Neural crest cell (in vitro differentiated cells): ENCODE measurements at places on chromosomes 16 and 17.
A peak's percentile ranks its signal among the peaks of the same experiment; 100 is the strongest.

DNA sequence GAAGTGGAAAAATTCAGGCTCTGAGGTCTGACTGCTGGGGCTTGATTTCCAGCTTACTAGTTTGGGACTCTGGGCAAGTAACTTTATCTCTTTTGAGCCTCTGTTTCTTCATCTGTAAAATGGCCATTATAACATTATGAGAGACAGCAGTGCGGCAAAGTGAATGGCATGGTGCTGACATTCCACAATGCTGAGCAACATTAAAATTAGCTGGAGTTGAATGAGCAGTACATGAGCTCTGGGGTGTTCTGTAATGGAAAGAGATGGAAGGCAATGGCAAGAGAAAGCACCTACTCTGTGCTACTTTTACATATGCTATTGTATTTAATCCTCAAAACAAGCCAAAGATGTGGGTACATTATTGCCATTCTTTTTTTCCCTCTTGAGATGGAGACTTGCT lies 535.7 kb upstream of the CDH11 start:
- no peak for DNase-seq

GRCh38 chr17:38870259-38871165 lies 654 bp downstream of the LASP1 start:
- DNase-seq = peak; percentile 40

GRCh38 chr16:11395008-11395948 lies 50.0 kb downstream of the RMI2 start:
- DNase-seq = no peak

DNA sequence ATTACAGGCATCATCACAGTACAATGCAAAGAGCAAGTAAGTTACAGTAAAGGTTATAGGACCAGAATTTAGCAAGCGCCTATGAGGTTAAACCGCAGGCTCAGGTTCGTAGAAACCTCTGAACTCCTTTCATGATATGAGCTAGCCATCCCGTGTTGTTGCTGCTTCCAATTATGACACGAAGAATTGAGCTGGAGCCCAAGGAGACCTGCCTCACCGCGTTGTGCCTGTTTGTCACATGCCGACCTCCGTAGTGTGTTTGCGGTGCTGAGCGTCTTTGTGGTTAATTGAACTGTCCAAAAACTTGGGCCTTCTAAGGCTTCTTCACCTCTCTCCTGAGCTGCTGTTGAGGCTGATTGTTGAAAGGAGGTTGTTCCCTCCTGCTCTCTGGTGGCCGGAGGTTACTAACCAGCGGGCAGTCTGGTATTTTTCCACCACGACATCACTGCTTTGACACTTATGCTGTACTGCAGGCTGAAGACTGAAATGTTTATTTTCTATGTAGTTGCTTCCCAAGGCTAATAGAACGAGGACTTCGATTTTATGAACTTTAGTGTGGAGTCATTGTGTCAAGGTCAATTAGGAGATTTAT lies 67.5 kb downstream of the SEC14L1 start:
- DNase-seq = no peak

DNA sequence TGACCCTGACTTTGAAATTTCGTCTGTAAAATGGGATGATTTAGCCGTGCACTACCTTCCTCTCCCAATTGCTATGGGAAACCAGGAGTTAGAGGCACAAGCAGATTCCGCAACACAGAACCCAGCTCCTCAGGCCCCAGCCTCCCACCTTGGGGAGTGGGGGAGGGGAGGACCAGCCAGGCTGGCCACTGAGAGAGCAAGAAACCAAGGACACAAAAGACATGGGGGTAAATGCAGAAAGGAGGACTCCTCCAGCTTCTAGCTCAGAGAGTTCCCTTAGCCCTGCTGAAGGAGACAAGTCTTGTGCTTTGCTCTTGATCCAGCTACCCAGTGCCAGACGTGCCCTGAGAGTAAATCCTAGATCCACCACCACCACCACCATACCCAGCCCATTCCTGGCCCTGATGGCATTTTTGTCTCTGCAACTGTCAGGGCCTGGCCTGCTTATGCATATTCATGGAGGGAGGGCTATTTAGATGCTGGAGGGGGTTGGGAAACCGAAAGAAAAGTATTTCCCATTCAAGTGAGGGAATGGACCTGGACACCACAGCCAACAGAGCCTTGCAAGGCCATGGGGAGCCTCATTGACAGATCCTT lies 25.9 kb downstream of the PITPNM3 start:
- no peak for DNase-seq

DNA sequence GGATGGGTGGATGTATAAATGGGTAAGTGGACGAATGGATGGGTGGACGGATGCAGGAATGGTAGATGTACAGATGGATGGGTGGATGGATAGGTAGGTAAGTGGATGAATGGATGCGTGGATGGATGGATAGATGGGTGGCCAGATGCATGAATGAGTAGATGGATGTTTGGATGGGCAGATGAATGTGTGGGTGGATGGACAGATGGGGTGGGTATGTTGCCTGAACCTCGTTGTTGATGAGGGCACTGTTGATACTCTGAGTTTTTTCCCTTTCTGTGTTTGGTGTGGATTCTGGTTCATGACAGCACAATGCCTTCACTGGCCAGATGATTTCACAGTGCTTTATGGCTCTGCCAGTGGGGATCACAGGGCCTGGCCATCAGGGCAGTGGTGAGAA lies 208.3 kb downstream of the NPIPB11 start:
- DNase-seq = no peak

DNA sequence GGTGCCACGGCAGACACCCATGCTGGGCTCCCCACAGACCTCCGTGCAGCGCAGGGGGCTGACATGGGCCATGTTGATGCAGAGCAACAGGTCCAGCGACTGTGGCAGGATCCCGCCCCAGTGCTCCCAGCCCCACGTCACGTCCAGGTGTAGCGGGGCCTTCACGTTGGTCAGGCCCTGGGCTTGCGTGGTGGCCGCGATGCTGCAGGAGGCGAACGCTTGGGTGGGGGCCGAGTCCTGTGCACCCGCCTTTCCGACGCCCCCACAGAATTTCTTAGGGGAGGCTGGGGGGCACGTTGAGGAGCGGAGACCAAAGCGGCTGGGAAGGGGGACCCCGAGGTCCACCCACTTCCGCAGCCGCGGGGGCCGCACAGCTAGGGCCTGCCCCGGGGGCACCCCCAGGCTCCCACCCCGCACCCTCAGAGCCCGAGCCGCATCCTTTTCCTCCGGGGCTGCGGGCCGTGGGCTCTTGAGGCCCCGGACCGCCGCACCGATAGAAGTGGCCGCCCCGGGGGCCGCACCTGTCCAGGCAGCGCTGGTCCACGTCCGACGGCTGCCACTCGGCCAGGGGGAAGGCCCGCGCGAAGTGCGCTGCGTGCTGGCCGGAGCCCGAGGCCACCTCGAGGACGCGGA lies 416 bp downstream of the METTL26 start:
- no peak for DNase-seq

DNA sequence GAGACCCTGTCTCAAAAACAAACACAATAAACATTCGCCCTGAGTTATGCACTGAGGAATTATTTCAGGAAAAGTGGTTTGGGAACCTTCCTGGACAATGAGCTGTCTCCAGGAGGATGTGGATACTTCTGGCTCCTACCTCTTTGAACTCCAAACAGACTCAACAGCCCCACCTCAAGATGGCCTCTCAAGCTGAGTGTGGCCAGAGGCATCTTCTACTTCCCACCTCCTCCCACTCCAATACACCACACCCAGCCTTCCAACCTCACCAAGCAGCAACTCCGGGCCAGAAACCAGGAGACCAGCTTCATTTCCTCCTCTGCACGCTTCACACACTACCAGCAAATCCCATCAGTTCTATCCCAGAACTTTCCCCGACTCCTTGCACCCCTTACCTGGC lies 11.6 kb downstream of the HBQ1 start:
- no peak for DNase-seq

GRCh38 chr16:50889746-50890145 lies 147.9 kb downstream of the CYLD start:
- DNase-seq = no peak

DNA sequence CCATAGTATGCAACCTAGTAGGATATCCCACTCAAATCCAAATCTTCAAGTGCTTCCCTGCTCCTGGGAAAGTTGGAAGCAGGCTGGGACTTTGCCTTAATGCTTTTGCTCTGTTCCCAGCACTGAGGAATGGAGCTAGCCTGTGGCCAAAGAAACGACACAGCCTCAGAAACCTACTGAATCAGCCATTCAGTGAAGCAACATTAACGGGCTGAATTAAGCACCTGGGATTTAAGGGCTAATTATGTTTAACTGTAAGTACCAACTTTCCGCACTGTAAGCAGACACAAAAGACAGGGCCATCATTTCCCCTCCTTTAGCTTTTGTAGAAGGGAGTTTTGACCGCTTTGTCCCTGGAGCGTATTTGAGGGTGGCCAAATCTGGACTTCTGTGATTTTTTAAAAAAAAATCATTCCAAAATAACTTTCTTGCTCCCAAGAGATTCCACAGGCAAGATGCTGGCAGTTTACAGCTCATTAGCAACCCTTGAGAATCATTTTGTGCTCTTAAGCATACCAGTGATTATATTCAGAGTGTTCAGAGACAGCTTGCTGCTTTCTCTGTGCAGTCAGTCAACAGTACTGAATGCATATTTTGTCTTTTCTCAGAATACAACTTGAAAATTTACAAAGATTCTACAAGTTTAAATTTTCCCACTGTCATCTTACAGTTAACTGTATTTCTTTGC lies 17.6 kb upstream of the NOL11 start:
- DNase-seq = no peak

DNA sequence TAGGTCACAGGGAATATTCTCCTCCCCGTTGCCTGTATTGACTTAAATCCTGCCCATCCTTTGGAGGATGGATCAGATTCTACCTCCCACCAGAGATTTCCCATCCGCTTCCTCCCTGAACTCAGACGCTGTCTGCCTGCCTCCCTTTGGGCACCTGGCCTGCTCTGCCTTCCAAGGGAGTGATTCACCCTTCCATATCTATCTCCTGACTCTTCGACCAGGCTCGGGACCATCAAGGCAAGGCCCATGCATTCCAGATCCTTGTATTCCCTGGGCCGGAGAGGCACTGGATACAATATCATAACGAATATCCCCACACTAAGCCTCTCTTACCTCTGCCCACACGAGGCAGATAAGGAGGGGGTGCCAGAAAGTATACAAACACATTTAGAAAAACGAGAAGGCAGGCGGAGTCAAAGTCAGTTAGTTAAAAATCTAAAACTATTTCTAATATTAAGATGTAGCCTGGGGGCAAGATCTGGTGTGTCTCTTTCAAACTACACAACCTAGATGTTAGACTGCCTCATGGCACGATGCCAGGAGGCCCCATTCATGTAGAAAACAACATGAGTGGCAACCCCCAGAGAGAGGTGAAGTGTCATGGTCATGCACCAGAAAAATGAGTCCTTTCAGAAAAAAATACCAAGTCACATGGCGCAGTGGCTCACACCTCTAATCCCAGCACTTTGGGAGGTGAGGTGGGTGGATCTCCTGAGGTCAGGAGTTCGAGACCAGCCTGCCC lies 9.2 kb downstream of the PMP22 start:
- no peak for DNase-seq

DNA sequence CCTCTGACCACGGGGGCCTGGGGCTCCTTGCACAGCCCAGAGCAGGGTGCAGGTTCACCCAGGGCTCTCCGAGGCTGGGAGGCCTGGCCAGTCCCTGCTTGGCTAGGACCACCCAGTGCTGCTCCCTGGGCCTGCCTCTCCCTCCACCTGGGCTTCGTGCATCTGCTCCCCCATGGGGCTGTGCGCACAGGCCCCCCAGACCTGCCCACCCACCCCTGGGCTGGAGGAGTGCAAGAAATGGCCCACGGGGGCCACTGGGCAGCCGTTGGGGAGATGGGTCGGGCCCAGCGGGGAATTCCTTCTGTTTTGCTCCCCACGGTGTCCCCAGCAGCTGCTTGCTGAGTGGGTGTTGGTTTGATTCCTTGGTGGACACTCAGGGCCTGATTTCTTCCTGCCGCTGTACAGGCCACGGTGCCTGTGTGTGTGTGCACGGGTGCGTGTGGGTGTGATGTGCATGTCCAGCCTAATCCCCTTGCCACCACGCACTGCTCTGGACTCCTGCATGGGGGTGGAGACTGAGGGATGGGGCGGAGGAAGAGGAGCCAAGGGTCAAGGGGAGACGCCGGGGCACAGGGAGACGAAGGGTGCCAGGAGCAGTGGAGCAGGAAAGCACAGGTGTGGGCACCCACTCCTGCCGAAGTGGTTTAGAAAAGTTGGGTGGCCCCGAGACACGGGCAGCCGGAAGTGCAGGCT lies 8.5 kb downstream of the PRSS27 start:
- DNase-seq = no peak

DNA sequence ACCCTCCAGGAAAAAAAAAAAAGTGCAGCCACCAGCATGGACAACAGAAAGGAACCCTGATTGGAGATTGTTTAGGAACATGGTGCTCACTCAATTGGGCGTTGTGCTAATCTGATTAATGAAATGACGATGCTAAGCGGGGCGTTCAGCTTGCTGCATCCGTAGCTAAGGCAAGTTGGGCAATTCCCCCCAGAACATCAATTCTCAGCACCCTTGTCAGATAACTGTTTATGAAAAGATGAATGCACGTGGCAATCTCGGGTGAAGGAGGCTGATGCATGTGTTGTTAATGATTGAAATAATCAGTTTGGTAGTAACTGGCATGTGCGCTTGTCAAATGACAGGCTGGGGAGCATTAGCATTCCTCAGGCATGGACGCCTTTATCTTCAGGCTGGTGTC lies 57.0 kb downstream of the HS3ST3A1 start:
- DNase-seq = no peak

DNA sequence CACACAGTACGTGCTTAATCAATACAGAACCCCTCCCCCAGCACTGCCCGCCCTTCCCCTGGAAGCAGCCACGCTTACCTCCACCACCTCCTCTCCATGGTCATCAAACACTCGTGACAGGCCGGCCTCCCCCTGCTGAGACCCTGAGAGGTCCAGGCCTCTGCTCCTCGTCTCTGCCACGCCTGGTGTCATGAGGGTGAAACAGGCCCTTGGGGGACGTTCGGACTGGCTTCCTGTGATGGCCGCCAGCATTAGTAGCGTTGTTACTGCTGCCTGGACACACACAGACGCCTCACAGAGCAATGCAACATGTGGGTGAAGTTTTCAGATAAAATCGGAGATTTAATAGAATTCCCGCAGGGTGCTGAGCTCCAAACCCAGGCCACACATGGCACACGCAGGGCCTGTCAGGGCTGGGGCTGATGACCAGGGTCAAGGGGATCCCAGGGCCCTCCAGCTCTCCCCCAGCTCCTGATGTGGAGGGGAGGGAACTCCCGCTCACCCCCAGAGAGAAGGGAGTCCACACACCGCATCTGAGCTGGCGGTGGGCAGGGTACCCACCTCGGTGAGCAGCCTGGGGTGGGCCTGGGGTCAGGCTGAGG lies 15.9 kb upstream of the SLC38A10 start:
- DNase-seq = no peak

DNA sequence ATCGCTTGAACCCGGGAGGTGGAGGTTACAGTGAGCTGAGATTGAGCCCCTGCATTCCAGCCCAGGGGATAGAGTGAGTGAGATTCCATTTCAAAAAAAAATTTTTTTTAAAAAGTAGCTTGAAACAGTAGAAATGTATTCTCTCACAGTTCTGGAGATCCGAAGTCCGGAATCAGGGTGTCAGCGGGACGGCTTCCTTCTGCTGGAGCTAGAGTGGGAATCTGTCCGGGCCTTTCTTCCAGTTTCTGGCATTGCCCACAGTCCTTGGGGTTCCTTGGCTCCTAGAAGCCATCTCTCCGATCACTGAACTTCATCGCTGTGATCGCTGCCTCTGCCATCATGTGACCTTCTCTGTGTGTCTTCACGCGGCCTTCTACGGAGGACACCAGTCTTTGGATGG lies 181.2 kb upstream of the CIBAR2 start:
- no peak for DNase-seq

- peak; percentile 33 for DNase-seq
Observed at GRCh38 chr17:12545877-12546513, 119.7 kb upstream of the MYOCD start.

GRCh38 chr16:51577621-51578303 lies 426.7 kb upstream of the SALL1 start:
- DNase-seq = no peak
